ENCODE measurements at places on chromosomes 4 and X.

DNA sequence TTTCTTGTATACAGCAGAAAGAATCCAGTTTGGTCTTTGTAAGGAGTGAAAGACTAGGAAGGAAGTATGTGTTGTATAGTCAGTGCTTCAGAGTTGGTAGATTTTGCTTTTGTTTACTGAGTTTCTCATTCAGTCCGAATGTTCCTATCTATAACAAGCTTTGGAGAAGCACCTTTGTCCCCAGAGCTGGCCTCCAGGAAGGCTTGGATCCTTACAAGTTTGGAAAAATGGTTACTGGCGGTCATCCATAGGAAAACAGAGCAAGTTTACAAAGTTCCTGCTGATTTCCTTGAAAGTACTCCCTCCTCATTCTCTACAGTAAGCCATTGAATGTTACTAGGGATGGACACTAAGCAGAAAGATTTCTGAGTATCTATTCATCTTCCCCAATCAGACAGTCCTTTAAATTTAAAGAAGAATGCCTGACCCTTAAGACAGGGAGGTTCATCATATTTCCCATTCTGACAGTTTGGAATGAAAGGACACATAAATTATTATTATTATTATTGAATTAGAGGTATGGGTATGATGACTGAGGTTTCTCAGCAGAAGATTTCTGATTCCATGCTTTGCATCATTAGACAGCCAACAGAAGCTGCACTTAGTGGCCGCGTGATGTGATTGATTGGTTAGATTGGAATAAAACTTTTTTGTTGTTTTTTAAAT, 35.8 kb downstream of the FAT4 start:
- no peak for DNase-seq

- no peak for DNase-seq
These were observed 99.9 kb upstream of the KLHL13 start for GRCh38 chrX:118216509-118216908.

DNA sequence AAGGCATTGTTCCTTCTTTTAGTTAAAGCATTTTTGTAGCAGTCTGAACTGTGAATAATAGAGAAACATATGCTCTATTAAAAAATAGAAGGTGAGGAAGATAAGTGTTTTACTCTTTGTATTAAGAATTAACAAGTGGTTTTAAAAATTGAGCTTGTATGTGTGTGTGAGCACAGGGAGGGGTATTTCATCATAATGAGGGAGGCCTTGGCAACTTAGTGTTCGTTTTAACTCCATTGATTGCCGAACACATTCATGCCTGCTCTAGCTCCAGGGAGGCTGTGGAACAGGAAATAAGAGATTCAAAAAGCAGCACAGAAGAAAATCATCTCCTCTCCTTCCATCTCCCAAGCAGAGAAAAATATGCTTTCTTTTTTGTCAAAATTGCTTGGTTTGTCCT, 14.8 kb downstream of the SHROOM3 start:
- DNase-seq: no peak

GRCh38 chr4:175946472-175947116, 119.0 kb upstream of the WDR17 start:
- no peak for DNase-seq

DNA sequence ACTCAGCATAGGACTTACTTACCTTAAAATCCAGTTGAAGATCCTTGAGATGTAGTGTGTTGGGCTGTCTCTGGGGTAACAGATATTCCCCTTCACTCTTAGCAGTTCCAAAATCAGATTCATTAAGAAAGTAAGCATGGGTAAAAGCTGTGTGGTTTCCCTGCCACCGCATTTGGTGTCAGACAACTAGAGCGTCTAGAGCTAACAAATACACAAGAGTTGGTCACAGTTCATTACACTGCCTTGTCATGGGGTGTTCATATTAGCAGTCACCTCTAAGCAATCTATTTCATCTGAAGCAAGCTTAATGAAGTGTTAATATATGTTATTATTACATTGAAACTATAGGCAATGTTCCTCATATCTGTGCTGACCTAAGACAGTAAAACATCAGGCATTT, 342.8 kb downstream of the PPARGC1A start:
- no peak for DNase-seq

GRCh38 chr4:143089291-143089690, 95.4 kb upstream of the USP38 start:
- no peak for DNase-seq

- no peak for DNase-seq
These were observed 425.0 kb upstream of the ATOH1 start for GRCh38 chr4:93403571-93403970.

- no peak for DNase-seq
These were observed 22.4 kb upstream of the RBPJ start for GRCh38 chr4:26298198-26298947.

GRCh38 chr4:184385705-184386141, 88.6 kb downstream of the IRF2 start:
- DNase-seq: peak; percentile 21

GRCh38 chr4:6443035-6444023, 29.1 kb downstream of the PPP2R2C start:
- no peak for DNase-seq

- no peak for DNase-seq
These were observed 34.9 kb upstream of the CCNI start for GRCh38 chr4:77110730-77111129.

GRCh38 chr4:177301126-177301639, 8.5 kb upstream of the NEIL3 start:
- no peak for DNase-seq

DNA sequence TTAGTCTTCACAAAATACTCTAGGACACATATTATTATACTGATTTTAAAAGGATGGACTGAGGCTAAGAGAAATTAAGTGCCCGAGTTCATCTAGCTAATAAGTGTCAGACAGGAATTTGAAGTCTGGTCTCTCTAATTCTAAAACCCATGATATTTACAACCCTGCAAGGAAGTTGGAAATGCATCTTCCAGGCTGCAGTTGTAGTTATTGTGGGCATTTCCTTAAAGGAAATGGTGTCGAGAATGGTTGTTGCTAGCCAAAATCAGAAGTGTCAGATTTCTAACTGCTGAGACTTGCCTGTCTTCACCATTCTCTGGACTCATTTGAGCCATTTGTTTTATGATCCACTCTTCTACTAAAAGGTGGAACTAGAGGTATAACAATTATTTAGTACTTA, 82.5 kb downstream of the FAT4 start:
- no peak for DNase-seq

DNA sequence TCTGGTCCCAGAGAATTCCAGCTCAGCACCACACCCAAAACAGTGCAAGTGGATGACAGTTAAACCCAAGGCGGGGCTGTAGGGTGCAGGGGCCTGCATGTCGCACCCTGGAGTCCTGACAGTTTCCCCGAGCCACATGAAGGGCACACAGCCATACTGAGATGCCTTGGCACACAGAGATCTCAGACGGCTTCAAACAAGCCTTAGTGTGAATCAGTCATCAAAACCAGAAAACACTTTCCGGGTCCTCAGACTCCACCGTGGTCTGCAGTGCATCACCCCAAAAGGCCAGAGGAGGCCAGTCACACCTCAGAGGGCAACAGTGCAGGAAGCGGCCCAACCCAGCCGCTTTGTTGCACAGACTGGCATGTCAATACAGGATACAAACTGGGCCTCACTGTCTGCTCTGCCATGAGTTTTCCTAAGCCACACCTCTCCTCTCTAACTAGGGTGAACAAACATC, 64.6 kb upstream of the ENPP6 start:
- DNase-seq: no peak

DNA sequence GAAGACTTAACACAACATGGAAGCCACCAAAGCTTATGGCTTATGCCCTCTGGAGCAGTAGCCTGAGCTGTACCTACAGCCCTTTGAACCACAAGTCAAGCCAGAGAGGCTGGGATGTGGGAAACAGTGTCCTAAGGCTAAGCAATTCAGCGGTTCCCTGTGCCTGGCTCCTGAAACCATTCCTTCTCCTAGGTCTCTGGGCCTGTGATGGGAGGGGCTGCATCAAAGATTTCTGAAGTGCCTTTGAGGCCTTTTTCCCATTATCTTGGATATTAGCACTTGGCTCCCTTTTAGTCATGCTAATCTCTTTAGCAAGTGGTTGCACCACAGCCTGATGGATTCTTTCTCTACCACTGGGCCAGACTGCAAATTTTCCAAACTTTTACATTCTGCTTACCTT, 140.5 kb upstream of the NUDT10 start:
- no peak for DNase-seq

- no peak for DNase-seq
These were observed 32.0 kb upstream of the CLDN24 start for GRCh38 chr4:183354219-183354618.

DNA sequence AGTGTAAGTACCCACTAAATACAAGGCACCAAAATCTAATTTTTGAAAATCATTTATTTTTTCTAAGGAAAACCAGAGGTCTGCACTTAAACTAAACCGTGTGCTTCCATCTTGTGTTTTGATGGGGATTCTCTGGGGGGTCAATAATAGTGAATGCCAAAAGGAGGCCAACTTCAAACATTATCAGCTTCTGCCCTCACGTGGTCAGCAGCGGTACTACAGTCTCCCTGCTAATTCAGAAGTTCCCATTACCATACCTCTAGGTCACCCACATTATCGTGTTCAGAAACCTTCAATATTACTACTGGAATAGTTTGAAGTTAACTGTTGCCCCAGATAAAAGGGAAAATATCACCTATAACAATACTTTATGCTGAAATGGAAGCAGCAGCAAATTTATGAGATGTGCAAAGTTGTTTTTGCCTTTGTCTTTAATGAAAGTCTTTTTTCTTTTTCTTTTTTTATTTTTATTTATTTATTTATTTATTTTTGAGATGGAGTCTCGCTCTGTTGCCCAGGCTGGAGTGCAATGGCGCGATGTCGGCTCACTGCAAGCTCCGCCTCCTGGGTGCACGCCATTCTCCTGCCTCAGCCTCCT, 17.3 kb downstream of the CTPS2 start:
- DNase-seq: no peak

DNA sequence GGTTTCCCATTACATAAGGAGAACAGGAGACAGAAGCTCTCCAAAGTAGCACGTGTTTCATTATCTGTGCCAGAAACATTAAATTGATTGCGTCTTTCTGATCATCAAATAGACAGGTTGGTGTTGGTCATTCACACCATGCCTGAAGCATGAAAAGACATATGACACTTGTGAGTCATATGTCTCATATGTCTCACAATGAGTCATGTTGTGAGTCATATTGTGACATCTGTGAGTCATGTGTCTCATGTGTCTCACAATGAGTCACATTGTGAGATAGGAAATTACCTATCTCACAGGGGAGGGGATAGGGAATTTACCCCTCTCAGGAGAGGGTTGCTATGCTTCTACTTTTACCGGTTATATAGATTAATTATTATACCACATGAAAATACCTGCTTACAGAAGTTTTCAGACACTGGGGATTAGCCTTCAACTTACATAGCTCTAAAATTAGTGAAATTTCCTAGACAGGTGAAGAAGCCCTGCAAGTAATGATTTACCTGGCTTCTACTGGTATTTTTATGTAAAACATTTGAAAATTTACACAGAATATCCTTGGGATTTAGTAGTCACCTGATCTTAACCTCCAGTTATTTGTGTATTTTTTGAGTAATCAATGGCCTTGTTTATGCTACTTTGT, 80.8 kb downstream of the NPFFR2 start:
- no peak for DNase-seq

DNA sequence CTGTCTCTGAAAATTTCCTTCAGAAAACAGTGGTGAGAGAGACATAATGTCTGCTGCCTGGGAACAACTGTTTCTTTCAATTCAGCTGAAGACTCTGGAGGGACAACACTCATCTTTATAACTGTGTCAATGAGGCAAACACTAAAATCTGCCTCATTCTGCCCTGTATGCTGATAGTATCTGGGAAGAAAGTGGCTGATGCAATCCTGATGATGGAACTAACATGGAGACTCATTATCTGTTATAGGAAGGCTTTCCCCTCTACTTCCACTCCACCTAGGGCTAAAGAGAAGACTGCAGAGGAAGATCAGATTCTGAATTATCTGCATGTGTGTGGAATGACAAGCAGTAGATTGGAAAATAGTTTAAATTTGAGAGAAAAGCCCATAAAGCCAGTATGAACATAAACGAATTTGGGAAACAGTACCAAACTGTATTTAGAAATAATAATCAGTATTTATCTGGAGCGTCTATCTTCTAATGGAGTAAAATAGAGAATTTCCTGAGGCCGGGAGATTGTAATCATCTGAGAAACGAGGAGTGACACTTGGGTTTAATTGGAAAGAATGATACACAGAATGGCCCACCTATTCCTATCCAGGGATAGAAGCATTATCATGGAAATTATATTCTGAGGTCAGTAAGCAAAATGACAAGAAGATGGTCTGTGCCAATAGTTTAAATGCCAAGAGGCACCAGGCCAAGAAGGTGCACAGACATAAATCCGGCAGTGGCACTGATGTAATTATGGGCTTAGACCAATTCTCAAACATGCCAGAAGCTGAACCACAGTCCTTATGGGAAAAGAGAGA, 85.4 kb downstream of the SHISA3 start:
- DNase-seq: no peak

DNA sequence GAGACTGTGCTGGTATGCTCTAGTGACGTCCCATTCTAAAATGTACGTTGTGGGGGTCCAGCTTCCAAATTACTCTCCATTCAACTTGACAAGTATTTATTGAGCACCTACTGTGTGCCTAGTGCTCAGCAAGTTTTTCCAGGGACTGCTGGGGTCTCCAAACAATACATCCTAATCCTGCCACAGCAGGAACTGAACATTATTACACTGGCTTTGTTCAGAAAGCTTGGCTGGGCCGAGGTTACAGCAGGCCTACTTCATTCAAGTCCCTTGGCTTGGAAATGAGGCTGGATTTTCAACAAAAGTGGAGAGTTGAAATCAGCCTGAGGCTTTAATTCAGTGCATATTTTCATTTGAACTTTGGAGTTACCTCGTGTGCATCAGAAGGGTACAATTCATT, 78.0 kb downstream of the GUCY2F start:
- no peak for DNase-seq

GRCh38 chr4:75287738-75288517, 226.3 kb downstream of the RCHY1 start:
- no peak for DNase-seq

DNA sequence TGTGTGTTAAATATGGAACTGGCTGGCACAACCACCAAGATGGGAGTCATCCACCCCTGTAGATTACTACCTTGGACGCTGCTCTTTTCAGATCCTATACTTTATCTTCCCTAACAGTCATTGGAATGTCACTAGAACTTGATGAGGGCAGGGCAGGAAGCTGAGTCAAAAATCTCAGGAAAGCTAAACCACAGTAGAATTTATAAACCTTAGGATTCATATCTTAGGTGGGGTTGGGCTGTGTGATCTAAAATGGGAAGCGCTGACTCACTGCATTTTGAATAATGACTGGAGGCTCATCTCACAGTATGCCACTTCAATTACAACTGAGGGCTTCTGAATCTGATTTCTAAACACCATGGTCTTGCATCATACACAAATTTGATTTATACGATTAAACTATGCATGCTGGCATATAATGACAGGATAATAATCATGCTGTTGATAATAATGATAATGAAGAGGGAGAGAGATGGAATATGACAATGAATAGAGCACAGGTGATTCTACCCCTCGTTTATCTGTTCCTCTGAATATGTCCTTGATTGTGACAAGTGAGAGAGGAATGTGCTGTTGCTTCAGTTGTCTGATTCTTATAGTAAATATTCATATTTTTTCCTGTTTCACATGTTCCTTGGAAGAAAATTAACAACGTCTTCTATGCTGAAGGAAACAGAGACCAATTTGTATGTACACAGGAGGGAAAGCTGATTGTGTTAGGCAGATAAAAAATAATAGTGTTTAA, 270.3 kb upstream of the HS3ST1 start:
- no peak for DNase-seq

- no peak for DNase-seq
These were observed 19.1 kb upstream of the ARSJ start for GRCh38 chr4:113998531-113998930.

Measured in caudate nucleus (tissue), 63 donors.